ENCODE measurements at places on chromosomes 7 and 10.

DNA sequence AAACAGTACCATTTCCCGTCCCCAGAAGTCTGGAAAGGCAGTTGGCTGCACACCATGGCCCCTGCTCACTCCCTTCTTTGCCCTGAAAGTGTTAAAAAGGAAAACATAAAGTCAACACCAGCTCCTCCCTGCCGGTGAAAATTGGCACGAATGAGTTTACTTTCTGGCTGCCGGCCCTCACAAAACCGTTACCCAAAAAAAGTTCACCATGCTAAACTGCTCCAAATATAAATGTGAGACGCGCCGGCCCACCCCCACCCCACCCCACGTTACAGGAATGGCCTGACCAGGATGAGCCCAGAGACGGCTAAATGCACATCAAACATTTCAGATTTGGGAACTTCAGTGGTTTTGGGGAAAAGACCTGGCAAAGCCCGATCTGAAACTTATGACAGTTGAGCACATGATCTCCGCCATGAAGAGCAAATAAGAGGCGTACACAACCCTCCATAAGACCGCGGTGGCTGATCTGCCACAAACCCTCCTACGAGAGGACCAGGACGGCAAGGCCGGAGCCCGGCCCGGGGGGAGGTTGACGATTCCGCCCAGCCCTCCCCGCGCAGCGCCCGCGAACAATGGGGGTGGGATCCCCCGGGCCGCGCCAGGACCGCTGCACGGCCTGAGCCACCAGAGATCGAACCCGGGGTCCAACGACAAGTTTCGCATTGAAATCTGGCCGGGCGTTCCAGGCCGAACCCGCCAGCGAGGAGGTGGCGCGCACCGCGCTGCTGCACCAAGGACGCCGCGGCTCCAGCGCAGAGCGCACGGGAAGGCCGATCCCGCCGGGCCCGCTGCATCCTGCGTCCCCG is 952 bp downstream of the DIP2C start:
- no peak for DNase-seq

DNA sequence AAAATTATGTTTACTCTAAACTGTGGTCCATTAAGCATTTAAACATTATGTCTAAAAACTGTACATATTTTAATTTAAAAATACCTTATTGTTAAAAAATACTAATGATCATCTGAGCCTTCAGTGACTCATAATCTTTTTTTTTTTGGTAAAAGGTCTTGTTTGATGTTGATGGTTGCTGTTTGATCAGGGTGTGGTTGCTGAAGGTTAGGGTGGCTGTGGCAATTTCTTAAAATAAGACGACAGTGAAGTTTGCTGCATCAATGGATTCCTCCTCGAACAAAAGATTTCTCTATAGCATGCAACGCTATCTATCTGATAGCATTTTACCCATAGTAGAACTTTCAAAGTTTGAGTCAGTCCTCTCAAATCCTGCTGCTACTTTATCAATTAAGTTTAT is 180.0 kb upstream of the AHR start:
- no peak for DNase-seq

DNA sequence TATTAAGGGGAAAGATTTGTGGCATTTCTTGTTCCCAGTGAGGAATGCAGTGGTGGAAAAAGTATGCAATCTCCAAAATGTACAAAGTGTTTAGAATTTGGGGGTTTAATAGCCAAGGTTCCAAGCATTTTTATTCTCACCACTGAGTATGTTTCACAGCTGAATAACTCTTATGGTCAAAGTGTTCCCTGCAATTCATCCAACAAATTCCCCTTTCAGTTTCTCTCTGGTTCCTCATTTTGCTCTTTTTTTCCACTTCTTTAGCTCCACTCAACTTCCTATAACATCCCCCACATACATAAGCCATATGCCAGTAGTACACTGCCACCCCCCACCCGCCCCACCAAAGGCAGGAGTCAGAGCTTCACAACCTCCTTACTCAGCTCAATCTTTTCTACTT is 4.6 kb downstream of the HECW1 start:
- DNase-seq = peak; percentile 84

GRCh38 chr10:62614389-62615157 is 189.9 kb upstream of the ADO start:
- no peak for DNase-seq

- no peak for DNase-seq
Measured at GRCh38 chr7:151110941-151111645, 24.8 kb downstream of the AGAP3 start.

DNA sequence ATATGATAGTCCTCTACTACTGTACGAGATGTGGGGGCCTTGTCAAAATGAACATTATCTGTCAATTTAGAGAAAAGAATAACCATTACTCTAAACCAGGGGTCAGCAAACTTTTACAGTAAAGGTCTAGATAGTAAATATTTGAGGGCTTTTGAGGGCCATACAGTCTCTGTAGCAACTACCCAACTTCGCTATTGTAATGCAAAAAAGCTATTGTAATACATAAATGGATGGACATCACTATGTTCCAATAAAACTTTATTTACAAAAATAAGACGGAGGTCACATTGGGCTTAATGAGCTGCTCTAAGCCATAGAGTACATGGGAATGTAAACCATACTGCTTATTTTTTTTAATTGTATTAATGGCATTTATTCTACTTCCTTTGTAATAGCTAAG is 477.8 kb upstream of the GALNT17 start:
- DNase-seq = no peak
